ENCODE measurements at places on chromosomes 11 and 22. TPM values are rescaled to one million over a fixed set of nuclear protein-coding genes. Genes with fewer than 3 reads are reported as not detected.

The BTBD18 gene
- total RNA-seq = not detected

The CHST1 gene
- 3.0 TPM for total RNA-seq

The EED gene
- total RNA-seq = 10.6 TPM

The F2 gene
- not detected for total RNA-seq

The CD248 gene
- total RNA-seq = 4.0 TPM

The FAM180B gene
- not detected for total RNA-seq

The BBS1 gene
- 11.8 TPM for total RNA-seq

The UCP3 gene
- total RNA-seq = 0.28 TPM

The COMMD9 gene
- 61.8 TPM for total RNA-seq

The SPDYC gene
- not detected for total RNA-seq

The SEC14L3 gene
- total RNA-seq = not detected

The OR8D2 gene
- not detected for total RNA-seq

The PTGDR2 gene
- 0.12 TPM for total RNA-seq

The BTG4 gene
- not detected for total RNA-seq

The TRPT1 gene
- total RNA-seq = 25.1 TPM

The SOX10 gene
- total RNA-seq = 0.44 TPM

The BACE1-AS gene
- 3.1 TPM for total RNA-seq

The NRIP3 gene
- 0.80 TPM for total RNA-seq

The MS4A15 gene
- total RNA-seq = not detected

The OSBP2 gene
- 3.0 TPM for total RNA-seq

The ACR gene
- total RNA-seq = 0.40 TPM

The GRAP2 gene
- total RNA-seq = 0.92 TPM

The WNT11 gene
- 0.08 TPM for total RNA-seq

The DENND5A gene
- total RNA-seq = 13.2 TPM

The OR8D1 gene
- total RNA-seq = not detected

The HOATZ gene
- total RNA-seq = not detected

The TUBGCP6 gene
- total RNA-seq = 14.8 TPM

The FGF19 gene
- not detected for total RNA-seq

The LAYN gene
- 1.9 TPM for total RNA-seq

The ARRB1 gene
- 7.6 TPM for total RNA-seq

The DEPDC7 gene
- 5.6 TPM for total RNA-seq

The TREH gene
- total RNA-seq = 0.68 TPM

The OR52A1 gene
- total RNA-seq = not detected

The SCO2 gene
- 1.2 TPM for total RNA-seq

The OR52N4 gene
- total RNA-seq = not detected

Data from esophagus mucosa (tissue), 1 donor.